Stimulated activated CD8-positive, alpha-beta memory T cell treated with anti-CD3 and anti-CD28 coated beads, Interleukin-12 subunit alpha, Interleukin-12 subunit beta, amount 100 ng/mL, for 1 hour (primary cell): ENCODE measurements at places on chromosomes 6 and 20.
A peak's percentile ranks its signal among the peaks of the same experiment; 100 is the strongest.

- DNase-seq, result no peak
Measured at GRCh38 chr20:13202565-13202964, 18.5 kb upstream of the ISM1 start.

DNA sequence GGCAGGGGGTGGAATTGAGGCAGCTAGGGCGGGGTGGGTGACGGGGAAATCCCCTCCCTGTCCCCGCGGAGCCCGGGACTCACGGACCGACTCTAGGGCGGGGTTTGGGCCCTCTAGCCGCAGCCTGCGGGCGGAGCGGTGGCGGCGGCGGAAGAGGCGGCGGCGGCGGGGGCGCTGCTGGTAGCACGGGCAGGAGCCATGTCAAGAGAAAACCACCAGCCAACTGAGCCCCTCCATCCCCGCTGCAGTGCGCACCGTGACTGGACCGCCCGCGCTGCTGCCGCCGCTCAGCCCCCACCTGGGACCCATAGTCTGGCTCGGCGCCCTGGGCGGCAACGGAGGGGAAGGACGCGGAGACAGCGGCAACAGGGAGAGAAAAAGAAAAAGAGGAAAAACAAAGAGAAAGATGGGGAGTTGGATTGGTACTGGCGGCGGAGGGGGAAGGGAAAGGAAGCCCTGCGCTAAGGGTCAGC lies 1.2 kb upstream of the C6orf62 start:
- DNase-seq, result peak; percentile 72

DNA sequence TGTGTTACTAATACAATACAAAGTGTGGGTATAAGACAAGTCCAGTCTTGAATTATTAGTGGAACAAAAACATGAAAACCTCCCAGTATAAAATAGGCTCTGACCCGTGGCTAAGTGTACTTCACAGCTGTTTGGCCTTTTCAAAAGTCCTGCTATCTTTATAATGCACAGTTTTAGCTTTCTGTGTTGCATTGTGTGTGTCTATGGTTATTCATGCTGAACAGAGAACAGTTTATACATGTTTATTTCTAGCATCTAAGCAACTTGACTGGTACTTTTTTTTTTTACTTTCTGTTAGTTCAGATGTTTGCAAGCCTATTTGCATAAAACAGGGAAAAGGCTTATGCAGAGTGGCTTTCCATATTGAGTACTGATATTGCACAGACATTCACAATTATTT lies 119.2 kb upstream of the CCN2 start:
- DNase-seq, result no peak

- DNase-seq, result no peak
Measured at GRCh38 chr6:6749702-6750491, 161.4 kb downstream of the LY86 start.

- no peak for DNase-seq
Measured at GRCh38 chr6:11008821-11009220, 35.3 kb downstream of the ELOVL2 start.

DNA sequence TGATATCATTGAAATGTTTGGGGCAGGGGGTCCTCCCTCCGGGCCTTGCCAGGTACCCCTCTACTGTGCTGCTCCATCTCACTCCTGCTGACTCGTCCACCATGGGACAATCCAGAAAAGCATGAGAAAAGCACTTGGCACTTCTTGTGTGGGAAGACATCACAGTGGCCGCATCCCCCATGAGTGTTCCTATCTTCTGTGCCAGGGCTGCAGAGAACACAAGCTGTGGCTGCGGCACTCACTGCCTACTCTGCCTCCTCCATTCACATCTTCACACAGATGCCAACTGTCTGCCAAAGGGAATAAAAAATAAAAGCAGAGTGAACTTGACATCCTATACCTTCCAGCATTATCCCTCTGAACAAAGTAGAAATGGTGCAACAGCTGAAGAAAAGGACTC lies 117.4 kb upstream of the PROKR2 start:
- DNase-seq, result no peak
